ENCODE measurements at places on chromosomes 4 and X.

- DNase-seq = no peak
Measured at GRCh38 chr4:4677556-4678522, 136.0 kb upstream of the STX18 start.

DNA sequence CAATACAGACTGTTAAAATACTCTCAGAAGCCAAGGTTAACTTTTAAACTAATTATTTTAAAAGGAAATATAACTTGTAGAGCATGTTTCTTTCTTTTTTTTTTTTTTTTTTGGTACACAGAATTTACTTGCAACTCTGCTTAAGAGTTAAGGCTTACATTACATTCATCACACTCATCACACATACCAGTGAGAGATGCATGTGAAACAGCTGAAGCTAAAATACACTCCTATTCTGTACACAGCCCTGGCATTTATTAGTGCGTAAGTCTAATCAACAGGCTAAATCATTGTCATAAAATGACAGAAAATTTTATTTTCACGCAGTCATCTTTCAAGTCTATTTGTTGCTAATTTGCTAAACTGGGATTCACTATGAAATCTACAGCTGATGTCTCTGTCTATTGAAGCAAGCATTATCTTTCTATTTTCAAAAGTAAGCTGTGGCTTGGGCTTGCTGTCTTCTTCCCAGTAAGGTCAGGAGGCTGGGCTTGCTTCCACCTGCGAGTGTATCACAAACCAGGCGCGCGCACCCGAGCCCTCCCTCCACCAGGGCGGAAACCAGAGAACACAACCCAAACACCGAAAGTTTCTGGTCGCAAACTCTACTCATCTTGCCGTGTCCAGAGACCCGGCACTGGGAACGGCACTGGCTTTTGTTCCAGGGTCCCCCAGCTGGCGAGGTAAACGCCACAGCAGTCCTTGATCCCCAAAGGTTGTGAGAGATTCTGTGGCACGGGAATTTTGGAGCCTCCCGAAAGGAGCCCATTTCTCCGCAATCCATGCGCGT is 3.9 kb downstream of the MAML3 start:
- DNase-seq = peak; percentile 36

- no peak for DNase-seq
Measured at GRCh38 chr4:77827343-77827742, 8.2 kb upstream of the CNOT6L start.

- no peak for DNase-seq
Measured at GRCh38 chrX:49183701-49184281, 2.4 kb downstream of the PRICKLE3 start.

GRCh38 chr4:113382704-113383103 is 333.3 kb downstream of the ANK2 start:
- no peak for DNase-seq

DNA sequence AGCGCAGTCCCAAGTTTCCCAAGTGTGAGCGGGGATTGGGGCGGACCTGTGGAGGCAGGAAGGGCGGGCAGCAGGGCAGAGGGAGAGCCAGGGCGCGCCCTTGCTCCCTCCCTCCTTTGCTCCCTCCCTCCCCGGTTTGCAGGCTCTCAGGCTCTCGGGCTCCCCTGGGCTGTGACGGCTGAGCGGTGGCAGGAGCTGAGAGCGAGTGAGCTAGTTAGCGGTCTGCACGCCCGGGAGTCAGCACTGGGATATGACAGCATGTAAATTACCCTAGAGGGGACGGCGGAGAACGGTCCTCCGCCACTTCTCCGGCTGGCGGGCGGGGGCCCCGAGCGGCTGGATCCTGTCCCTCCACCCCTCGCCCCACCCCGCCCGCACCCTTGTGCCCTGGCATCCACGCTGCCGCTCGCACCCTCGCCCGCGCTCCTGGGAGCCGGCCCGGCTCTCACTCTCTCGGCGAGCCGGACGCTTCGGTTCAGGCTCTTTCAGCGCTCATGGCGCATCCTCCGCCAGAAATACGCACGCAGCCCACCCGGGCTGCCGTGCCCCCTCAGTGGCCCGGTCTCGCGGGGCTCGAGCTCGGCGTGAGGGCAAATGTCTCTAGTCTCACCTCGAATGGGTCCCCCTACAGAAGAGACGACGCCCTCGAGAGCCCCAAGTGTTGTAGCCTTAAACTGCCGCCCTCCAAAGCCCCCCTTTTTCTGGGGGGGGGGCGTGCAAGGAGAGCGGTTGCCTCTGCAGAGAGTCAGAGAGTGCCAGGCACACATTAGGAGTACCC is at the start of gene TSC22D3:
Gene TSC22D3 (minus strand): TSS at position 54 of the 778 bp plus-strand sequence. CDS start 368 bp downstream, outside the sequence.
- DNase-seq = no peak

- DNase-seq = no peak
Measured at GRCh38 chr4:46550471-46550870, 160.5 kb upstream of the GABRA2 start.

DNA sequence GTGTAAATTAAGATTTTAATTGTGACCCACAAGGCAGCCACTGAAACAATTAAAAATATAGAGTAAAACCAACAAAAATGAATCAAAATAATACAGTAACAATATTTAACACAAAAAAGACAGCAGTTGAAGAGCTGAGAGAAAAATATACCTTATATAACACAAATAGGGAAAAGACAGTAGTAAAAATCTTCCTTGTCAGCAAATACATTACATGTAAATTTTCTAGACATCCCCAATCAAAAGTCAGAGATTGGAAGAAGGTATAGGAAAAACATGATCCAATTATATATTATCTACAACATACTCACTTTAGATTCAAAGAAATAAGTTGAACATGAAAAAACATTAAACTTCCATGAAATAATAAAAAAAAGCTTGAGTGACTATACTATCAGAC is 330.8 kb downstream of the UBE2NL start:
- DNase-seq = no peak

DNA sequence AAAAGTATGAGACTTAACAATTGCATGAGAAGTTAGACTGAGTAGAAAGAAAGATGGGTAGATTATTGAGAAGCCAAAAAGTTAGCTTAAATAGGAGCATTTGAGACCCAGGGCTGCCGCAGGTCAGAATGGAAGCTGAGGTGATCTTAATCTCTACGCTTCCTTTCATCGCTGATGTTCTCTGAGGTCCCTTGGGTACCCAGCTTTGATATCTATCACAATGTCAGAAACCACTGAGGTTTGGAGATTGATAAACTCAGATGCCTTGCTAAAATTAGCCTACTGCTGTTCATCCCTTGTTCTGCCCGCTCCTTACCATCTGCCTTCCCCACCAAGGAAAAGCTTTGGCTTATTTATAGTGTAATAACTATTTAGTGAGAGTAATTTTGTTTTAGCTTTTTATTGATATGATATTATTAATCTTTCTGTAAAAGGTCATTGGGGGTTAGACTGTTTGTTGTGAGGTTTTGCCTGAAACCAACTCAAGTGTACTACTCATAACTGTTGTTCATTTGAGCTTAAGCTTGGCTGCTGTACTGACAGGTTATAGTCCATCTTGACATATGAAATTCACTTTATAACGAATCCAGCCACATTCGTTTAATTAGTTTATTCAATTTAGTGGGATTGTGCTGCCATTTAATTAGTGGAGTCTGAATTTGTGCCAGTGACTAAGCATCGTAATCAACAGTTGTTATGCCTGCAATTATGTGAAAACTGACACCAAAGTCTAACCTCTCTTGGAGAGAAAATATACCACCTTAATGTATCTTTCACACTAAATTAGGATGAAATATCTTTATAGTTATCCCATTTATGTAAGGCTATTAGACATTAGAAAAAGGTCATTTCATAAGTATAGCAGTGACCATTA is 15.1 kb downstream of the MCUB start:
- no peak for DNase-seq

- DNase-seq = no peak
Measured at GRCh38 chr4:80139671-80140070, 57.6 kb upstream of the PRDM8 start.

GRCh38 chr4:26302031-26302899 is 18.5 kb upstream of the RBPJ start:
- no peak for DNase-seq

DNA sequence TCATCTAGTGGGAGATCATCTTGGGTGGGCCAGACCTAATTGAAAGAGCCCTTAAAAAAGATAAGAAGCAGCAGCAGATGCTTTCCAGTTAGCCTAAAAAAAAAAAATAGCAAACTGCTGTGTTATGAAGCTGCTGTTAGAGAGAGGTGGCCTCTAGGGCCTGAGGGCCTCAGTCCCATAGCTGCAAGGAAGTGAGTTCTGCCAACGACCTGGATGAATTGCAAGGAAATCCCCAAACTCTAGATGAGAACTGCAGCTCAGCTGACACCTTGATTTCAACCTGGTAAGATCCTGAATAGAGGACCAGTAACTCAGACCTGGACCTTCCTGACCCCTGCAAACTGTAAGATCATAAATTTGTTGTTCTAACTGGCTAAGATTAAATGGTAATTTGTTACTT is 275.2 kb downstream of the TENM3 start:
- no peak for DNase-seq

DNA sequence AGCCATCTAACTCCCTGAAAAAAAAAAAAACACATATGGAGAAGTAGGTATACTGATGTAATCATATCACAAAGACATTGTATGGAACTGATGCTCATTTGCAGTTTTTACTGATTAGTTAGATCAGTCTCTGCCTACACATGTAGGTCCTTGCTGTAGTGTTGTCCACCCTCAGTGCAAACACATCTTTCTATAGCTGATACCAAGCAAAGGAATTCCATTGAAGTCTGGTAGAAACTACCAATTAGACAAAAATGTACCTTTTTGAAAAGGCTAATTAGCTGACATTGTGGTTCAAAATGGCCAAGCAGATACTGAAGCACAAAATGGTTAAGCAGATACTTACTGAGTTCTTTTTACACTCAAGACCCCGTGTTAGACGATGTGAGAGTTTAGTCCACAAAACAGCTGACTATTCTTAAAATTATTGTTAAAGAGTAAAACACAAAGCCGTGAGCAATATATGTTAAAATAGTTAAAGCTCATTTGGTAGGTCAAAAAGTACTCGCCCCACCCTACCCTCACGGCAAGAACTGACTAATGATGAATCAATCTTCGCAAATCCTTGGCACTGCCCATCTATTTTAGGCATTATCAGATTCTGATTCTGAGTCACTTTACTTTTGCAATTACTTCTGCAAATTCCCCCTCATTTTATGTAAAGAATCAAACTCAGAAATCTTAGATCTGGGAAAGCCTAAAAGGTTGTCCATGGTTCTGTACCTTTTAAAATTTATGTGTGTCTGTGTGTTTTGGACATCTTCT is 40.4 kb downstream of the COL4A6 start:
- DNase-seq = no peak

DNA sequence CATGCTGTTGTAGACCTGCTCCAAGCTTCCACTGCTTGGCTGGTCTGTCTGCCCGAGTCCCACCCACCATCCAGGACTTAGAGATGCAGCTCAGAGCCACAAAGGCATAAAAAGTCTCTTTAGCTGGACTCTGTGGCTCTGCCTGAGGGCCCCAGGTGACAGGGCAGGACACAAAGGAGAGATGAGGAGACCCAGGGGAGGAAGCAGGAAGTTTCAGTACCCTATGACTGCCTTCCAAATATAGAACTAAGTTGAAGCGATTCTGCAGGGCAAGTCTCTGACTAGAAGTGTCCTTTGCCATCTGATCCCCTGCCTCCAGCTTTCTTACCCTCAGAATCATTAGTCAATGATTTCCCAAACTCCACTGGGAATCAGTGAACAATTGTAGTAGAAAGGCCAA is 11.2 kb upstream of the CXCR3 start:
- no peak for DNase-seq

- peak; percentile 68 for DNase-seq
Measured at GRCh38 chr4:38675146-38676121, 11.4 kb downstream of the KLF3 start.

GRCh38 chr4:19026281-19026680 is 1004.7 kb upstream of the LCORL start:
- DNase-seq = no peak

DNA sequence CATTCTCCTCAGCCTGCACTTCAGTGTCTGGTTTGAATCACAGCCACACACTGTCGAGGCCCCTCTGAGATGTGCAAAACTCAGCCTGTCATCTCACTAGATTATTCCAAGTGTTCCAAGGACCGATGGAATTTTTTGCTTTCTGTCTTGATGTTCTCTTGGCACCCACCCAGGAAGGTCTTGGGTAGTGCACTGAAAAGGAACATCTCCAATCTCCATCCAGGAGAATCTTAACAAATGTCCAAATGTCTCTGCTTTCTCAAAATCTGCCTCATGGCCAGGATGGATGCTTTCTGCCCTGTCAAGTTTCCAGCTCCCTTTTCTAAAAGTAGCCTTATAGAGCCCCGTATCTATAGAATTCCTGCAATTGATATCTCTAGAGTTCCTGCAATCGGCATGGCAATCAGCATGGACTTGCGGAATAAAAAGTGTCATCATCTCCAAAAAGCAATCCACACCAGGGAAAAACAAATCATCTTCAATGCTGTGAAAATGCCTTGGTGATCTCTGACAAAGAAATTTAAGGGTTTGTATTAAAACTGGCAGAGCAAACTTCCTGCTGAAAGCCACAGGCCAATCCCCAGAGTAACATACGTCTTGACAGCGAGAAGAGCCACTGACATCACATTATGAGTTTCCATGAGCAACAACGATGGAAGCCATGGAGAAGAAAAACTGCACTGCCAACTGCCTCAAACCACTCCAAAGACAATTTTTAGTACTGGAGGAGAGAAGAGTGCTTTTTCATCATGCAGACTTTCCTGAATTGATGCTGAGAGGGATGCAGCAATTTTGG is 215.3 kb upstream of the FAM9B start:
- no peak for DNase-seq

DNA sequence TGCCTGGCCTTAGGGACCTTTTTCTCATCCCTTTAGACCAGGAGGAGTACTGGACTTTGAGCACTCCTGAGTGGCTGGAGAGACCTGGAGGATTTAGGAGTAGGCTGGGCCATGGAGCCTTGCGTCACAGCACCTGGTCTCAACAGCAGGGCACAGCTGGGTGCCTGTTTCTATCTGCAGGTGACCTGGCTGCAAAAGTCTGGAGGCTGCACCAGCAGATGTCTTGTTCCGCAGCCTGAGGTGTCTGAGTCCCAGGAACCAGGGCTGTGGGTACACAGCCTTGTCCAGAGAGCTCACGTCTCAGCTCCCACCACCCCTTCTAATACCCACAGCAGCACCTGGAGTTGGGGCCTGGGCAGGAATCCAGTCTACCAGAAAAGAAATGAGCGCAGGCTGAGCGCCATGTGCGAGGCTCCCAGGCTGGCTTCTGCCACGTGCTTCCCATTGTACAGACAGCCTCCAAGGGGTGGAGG is 5.0 kb upstream of the NSD2 start:
- DNase-seq = no peak

- DNase-seq = no peak
Measured at GRCh38 chr4:7134737-7135388, 57.5 kb upstream of the SORCS2 start.

GRCh38 chr4:120720354-120720934 is 202.1 kb downstream of the PRDM5 start:
- DNase-seq = no peak

Data from stimulated activated CD8-positive, alpha-beta memory T cell treated with anti-CD3 and anti-CD28 coated beads, Interleukin-4, amount 100 ng/mL, for 1 hour (primary cell).